ENCODE measurements at places on chromosomes 1 and 21.
A peak's percentile ranks its signal among the peaks of the same experiment; 100 is the strongest.

DNA sequence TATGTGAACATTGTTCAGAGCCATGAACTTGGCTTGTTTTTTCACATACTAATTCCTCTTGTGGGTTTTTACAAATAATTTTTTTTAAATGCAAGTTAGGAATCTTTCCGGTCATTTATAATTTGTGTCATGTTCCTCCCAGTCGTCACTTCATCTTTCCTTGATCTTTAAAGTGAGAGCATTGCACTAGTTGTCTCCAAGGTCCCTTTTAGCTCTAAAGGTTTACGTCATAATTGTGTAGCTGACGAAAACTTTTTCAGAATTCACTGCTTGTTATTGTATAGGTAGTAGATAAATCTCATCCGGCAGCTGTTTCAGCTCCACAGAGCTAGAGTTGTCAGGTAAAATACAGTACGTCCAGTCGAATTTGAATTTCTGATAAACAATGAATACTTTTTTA is 33.6 kb downstream of the SOAT1 start:
- no peak for DNase-seq

DNA sequence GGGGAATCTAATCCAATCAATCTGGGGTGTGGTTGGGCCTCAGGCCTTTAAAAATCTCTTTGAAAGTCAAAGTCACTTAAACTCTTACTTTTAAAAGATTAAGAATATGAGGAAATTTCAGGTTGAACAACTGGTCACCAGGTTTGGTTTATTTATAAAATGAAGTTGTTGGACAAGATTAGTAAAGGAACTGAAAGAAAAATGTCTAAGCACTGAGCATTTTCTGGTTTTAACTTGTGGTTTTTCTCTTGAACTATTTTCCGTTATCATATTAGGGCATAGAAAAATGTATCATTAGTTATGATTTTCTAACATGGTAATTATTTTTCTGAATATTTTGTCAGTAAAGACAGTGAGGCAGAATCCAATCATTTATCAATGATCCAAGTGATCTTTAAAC is 49.6 kb downstream of the RGS2 start:
- no peak for DNase-seq

DNA sequence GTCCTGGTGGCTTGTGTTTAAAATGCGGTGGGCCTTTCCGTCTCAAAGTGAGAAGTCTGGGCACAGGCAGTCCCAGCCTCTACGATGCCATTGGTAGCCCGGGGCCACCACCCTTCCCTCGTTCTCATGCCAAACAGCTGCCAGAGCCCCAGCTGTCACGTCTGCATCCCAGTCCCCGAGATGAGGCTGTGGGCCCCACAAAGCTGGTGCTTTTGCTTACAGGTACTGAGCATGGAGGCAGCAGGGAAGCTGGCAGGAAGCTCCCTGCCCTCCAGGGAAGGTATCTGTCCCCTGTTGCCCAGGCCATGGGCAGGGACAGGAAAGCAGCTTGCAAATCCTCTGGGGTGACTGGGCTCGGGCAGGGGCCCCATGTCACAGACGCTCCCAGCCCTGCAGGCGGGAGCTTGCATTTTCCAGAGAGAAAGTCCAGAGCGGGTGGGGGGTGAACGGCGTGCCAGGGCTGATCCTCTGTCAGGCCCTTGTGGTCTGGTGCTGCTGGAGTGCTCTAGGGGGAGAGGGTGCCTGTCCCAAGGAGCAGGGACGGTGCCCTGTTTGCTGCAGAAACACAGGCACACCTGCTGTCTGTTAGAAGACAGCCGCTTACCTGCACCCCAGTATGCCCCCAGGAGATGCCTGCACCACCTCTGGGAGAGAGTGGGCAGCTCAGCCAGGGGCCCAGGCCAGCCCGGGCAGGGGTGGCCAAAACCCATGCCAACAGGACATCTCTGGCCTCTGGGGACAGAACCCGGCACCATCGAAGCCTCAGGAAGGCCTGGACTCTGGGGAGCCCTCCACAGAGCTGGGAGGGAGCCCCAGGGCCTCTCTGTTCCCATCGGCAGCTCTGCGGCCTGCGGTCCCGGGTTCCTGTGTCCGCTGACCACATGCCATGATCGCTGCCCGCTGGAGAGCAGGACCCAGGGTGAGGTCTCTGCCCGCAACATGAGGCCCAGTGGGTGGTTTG is 45.9 kb downstream of the SLX9 start:
- DNase-seq, result no peak

DNA sequence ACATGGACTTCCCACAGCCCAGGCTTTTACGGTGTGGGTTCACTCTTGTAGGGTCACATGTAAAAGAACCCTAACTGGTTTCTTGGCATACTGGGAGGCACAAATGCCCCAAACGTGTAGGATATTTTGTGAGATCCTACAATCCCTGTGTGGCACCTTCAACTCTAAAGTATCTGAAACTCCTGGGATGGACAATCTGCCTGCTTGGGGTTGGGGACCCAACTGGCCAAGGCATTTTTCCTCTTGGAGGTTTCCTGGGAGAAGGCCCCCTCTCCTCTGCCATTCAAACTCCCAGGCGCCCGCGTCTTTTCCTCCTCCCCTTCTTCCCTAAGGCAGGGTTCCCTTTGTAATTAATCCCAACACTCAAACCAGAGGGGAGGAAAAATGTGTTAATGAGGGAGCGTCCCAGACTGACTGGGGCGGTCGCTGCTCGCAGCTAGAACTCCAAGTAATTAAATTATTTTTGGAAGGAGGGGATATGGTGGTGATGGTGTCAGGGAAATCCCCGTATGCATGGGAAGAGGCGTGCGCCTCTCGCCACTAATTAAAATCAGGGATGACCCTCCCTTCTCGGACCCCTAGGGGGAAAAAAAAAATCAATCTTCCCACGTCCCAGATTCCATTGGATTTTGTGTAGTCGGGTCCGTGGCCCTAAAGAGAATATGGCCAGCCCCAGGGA is 681 bp upstream of the VANGL2 start:
- no peak for DNase-seq

GRCh38 chr1:13487143-13487868 is 26.5 kb downstream of the LRRC38 start:
- DNase-seq, result peak; percentile 30

DNA sequence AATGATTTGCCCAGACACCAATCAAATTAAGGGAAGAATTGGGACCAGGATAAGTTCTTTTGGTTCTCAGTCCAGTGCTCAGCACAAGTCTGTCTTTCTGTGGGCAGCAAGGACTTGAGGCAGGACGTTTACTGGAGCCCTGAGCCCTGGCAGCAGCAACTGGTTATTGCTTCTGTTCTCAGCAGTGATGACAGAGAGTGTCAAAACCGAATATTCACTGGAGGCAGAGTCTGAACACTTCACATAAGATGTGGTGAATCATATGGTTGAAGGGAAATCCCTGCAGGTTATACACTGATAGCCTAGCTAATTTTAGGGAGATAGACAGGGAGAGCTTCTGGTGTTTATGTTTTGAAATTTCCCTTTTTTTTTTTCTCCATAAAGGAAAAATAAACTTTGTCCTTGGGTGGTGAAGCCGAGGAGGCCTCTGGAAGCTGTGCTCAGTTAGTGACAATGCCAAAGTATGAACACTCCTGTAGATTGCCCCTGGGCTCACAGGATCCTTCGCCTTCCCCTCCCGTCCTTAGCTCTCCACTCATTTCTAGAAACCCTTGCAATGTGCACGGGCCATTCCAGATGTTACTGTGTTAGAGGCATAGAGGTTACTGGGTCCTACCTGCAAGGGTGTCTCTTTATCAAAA is 26.3 kb upstream of the TSPAN2 start:
- DNase-seq, result no peak

GRCh38 chr21:38054334-38054733 is 138.1 kb upstream of the KCNJ6 start:
- peak; percentile 28 for DNase-seq

- DNase-seq, result no peak
These were observed 216.0 kb downstream of the S1PR1 start for GRCh38 chr1:101452825-101453224.

GRCh38 chr21:42179316-42179715 is 39.6 kb upstream of the ABCG1 start:
- no peak for DNase-seq

GRCh38 chr1:156670791-156671190 is 6.4 kb downstream of the NES start:
- DNase-seq, result no peak

GRCh38 chr1:228891272-228892034 is 156.2 kb downstream of the RHOU start:
- DNase-seq, result no peak

- no peak for DNase-seq
These were observed 69.5 kb downstream of the LUZP1 start for GRCh38 chr1:23099171-23099536.

DNA sequence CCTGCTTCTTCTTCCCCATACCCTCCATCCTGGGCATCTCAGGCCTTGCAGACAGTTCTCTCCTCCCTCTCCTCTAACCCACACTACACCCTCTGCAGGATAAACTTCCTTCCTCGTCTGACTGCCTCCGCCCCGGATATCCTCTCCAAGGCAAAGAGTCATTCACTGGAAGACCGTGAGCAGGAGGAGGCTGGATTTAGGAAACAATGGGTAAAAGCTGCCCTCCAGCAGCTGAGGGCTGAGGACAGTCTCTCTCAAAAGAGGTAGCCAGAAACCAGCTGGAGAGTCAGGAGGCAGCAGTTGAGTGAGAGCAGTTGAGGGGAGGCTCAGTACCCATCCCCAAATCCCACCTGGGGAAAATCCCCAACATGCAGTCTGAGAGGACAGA is 1.4 kb downstream of the CSRP1 start:
- DNase-seq, result no peak

- no peak for DNase-seq
These were observed 11.4 kb downstream of the NEK7 start for GRCh38 chr1:198168227-198168626.

GRCh38 chr1:171137580-171137979 is 46.9 kb downstream of the FMO3 start:
- peak; percentile 70 for DNase-seq

DNA sequence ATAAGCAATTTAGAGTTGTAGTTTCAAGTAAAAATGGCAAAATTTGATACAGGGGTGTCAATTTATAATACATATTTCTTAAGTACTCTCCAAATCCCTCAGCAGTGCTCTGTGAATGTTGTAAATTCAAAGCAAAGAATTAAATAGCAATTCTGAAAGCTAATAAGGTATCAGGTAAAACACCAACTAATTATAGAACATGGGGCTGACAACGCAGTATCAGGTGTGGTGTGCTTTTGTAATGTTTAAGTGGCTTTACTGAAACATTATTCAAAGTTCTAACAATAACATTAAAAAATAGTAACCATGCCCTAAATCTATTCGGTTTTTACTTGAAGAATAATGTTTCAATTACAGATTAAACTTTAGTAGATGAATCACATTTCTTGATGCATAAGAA is 1271.2 kb upstream of the ADGRL2 start:
- no peak for DNase-seq

DNA sequence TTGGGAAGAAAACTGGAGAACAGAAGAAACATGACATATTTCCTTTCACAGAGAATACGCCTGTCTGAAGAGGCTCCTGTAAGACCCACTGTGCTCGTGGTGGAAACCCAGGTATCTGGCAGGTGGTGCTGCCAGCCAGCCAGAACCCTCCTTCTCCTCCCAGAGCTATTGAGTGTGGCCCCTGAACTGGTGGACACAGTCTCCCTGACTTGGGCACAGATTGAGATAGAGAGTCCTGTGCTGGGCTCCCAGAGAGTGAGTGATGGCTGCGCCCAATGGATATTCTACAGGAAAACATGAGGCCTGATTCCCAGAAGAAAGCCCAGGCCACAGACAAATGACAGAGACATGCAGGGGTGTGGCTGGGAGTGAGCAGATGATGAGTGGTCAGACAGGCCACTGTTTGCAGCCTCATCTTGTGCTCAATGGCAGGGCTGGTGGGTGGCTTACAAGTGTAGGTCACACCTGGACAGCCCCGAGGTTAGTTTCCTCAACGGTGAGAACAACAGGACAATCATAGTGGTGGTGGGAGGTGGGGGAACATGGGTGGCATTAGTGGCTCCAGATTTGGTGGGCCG is 127.9 kb downstream of the PTPRU start:
- no peak for DNase-seq

DNA sequence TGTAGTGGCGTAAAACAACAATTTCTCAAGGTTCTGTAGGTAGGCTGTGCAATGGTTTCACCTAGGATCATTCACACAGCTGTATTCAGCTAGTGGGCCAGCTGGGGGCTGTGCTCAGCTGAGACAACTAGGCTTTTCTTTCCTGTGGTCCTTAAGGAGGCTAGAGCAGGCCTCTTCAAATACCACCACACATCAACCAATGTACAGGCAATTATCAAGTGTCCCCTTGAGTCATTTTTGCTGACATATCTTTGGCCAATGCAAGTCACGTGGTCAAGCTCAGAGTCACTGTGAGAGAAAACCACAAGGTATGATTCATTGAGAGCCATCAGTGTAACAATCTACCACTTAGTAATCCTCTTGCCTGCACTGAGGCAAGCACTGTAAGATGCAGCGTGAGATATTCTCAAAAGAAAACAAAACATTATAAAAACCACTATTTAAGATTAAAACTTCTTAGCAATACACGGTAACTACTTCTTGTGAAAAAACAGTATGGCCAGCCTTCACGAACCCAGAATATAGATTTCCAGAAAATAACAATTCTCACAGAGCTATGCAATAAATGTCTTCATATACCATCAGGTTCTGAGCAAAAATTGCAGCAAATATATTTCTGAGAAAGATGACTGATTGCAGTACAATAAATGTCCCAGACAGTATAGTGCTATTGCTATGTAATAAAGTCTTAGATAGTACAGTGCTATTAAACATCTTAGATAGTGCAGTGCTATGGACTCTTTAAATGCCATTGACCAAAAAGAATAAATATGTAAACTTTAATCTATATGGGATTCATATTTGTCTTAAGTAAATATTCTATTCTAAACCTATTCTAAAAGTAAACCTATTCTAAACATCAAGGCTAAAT is 55.3 kb downstream of the NME7 start:
- peak; percentile 57 for DNase-seq

- DNase-seq, result no peak
These were observed 13.8 kb upstream of the AK2 start for GRCh38 chr1:33050221-33051076.

DNA sequence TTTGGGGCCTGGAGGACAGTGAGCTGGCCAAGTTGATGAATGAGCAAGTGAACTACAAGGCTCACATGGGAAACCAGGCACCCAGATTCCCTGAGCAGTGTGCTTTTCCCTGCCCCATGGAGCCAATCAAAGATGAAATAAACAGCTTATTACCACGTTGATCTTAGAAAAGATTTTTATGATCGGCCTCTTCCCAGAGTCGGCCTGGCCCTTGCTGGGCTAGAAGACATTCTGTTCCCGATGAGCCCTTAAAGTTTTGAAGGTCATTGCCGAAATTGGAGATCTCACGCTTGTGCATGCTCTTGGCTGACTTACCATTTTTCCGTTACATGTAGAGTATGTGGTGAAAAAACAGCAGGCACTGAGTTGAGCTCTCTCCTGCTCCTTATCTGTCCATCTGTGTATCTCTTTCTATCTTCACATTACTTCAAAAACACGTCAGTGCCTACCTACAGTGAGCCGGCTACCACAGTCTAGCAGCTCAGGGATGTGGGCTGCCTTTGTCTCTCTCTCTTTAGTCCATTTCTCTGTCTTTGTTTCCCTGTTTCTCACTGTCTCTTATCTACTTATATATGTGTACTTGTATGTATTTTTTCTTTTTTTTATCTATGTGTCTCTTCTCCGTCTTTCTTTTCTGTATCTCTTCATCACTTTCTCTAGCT is 248.8 kb upstream of the USP24 start:
- no peak for DNase-seq
